ENCODE measurements at places on chromosomes 11 and 22. TPM values are rescaled to one million over a fixed set of nuclear protein-coding genes. Genes with fewer than 3 reads are reported as not detected.

GRCh38 chr22:37243402-37244113 lies 511 bp downstream of the RAC2 start:
- DNase-seq = no peak

DNA sequence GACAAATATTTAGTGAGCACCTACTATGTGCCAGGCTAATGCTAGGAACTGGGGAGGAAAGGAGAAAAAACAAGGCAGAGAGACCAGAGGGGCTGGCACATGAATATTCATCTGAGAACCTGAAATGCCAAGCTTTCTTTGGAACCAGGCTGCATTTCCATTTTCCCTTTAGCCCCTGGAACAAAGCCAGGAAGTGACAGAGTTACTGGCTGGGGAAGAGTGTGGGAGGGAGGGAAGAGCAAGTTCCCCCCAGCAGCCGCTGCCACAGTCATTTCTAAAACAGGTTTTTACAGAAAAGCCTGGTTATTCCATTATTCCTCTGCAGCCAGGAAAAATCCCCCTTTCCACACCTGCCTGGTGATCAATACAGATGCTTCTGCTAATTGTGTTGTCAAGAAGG lies 97.0 kb downstream of the SPON1 start:
- DNase-seq = no peak

- DNase-seq = no peak
Observed at GRCh38 chr11:65857853-65858680, at the start of gene CFL1. CFL1 (minus strand) TSS chr11:65858180; CDS start chr11:65858099, 81 bp downstream.

CNTF gene
- total RNA-seq = 2.8 TPM

RRP8 gene
- 19.6 TPM for total RNA-seq

F2 gene
- not detected for total RNA-seq

OR8A1 gene
- total RNA-seq = not detected

B3GAT1 gene
- not detected for total RNA-seq

FAT3 gene
- total RNA-seq = 3.3 TPM

ROM1 gene
- total RNA-seq = 2.3 TPM
